ENCODE measurements at places on chromosomes 13 and 19.

GRCh38 chr13:28528848-28529247, 33.9 kb upstream of the FLT1 start:
- no peaks in the 10 kb centered on the region for H3K36me3 ChIP-seq
- peaks cover 18% of the 10 kb centered on the region for H3K4me1 ChIP-seq
- H3K4me3 ChIP-seq, result no peak overlapping the region

DNA sequence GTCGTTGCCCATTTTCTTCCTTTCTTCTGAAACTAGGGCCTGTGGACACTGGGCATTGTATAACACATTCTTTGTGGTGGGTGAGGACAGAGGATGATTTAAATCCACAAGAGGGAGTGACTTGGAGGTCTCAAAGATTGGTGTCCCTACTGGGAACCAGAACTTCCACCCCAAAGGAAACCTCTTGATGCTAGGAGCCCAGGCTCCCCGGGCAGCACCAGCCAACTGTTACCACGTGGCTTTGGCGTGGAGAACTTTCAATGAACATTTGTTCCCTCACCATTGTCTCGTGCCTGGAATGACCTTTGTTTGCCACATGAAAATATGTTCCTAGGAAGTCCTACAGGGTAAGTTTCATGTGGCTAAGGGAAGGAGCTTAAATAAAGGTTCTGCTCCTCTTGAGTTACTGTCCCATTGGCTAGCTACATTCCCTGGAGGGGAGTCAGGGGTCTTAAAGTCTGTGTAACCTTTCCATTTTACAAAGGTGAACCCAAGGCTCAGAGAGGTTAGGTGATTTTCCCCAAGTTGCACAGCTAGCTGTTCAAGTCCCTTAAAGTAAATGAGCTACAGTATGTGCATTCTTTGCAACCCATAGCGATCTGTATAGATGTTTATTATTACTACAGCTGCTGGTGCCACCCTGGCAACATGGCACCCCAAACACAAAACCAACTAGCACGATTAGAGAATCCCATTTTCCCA, 5.0 kb upstream of the CDX2 start:
- no peaks in the 10 kb centered on the region for H3K36me3 ChIP-seq
- H3K4me1 ChIP-seq, result peaks cover 6% of the 10 kb centered on the region
- peaks cover 93% of the 10 kb centered on the region for H3K27me3 ChIP-seq

DNA sequence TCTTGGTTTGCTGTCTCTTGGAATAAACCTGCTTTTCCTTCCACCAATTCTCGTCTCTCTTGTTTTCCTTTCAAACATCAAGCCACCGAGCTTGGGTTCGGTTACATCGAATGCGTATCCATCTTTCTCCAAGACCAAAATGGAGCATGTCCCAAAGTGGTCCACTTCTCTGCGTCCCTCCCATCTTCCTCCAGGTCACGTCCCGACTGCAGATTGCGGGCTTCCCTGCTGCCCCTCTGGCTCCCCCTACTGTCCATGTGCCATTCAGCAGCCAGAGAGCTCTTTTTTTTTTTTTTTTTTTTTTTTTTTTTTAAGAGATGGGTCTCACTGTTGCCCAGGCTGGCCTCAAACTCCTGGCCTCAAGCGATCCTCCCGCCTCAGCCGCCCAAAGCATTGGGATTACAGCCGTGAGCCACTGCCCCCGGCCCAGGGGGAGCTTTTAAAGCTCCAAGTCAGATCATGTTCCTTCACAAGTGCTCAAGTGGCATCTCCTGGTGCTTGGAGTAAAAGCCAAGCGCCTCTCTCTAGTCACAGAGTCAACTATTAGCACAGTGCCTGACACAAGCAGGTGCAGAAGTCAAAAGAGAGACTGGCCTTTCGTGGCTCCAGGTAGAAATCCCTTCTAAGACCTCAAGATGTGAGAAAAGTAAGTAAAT, 10.0 kb downstream of the COL5A3 start:
- H3K36me3 ChIP-seq, result no peaks in the 10 kb centered on the region
- H3K4me1 ChIP-seq, result peaks cover 29% of the 10 kb centered on the region
- DNase-seq, result peak; percentile 52
- H3K27ac ChIP-seq, result no peak overlapping the region

DNA sequence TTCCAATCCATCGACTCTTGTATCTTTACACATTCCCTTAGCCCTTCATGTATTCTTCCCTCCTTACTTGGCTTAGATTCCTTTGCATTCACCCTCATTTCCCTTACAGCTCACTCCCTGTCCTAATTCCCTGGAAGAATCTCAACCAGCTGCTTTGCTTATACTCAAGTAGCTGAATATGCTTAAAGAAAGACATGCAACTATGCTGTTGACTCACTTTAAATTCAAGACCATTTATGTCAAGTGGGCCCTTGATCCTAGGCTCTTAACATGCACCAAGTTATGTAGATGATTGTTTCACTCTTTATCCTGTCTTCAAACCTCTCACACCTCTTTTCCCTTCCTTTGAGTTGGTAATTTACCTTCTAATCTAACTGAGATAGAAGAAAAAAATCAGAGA, 7.4 kb downstream of the CCDC122 start:
- H3K4me1 ChIP-seq, result no peaks in the 10 kb centered on the region
- no peaks in the 10 kb centered on the region for H3K36me3 ChIP-seq
- no peak overlapping the region for H3K27ac ChIP-seq

DNA sequence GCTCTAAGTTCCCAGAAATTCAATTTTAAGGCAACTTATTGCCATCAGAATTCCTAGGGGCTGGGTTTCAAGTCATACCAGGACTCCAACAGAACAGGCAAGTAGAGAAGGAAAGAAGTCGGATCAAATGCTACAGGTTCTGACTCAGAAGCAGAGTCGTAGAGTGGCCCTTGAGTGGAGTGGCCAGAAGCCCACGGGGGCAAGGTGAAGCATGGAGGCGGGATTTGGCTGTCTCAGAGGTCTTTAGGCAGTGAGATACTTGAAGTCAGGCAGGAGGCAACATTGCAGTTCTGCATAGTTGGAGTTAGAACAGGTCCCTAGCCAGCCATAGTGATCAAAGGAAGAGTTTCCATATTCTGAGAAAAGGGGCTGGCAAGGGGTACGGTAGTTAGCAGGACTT, 111.6 kb downstream of the NHLRC3 start:
- no peak overlapping the region for H3K27ac ChIP-seq
- DNase-seq, result no peak
- H3K27me3 ChIP-seq, result no peaks in the 10 kb centered on the region
- H3K36me3 ChIP-seq, result no peaks in the 10 kb centered on the region
- H3K4me3 ChIP-seq, result no peak overlapping the region

GRCh38 chr13:103302676-103303075, 236.5 kb upstream of the SLC10A2 start:
- H3K27ac ChIP-seq, result no peak overlapping the region
- no peaks in the 10 kb centered on the region for H3K4me1 ChIP-seq
- no peak overlapping the region for H3K4me3 ChIP-seq
- H3K27me3 ChIP-seq, result no peaks in the 10 kb centered on the region

GRCh38 chr19:47653856-47654255, 44.9 kb downstream of the BICRA start:
- peaks cover 3% of the 10 kb centered on the region for H3K4me1 ChIP-seq
- H3K4me3 ChIP-seq, result no peak overlapping the region
- DNase-seq, result no peak
- no peak overlapping the region for H3K27ac ChIP-seq
- H3K36me3 ChIP-seq, result peaks cover 28% of the 10 kb centered on the region

GRCh38 chr13:80866921-80867320, 526.0 kb upstream of the SPRY2 start:
- no peak overlapping the region for H3K4me3 ChIP-seq
- H3K4me1 ChIP-seq, result no peaks in the 10 kb centered on the region
- no peaks in the 10 kb centered on the region for H3K27me3 ChIP-seq
- no peak for DNase-seq

DNA sequence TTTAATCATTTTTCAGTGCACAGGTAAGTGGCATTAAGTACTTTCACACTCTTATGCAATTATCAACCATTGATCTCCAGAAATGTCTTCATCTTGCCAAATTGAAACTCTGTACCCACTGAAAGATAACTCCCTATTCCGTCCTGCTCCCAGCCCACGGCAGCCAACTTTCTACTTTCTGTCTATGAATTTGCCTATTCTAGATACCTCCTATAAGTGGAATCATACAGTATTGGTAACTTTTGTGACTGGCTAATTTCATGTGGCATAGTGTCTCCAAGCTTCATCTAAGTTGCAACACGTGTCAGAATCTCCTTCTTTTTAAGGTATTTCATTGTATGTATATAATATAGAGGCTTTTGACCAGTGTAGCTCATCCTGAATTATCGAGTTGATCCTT, 5.7 kb upstream of the CEACAM18 start:
- H3K27me3 ChIP-seq, result peaks cover 8% of the 10 kb centered on the region
- no peak overlapping the region for H3K27ac ChIP-seq
- H3K4me3 ChIP-seq, result no peak overlapping the region

DNA sequence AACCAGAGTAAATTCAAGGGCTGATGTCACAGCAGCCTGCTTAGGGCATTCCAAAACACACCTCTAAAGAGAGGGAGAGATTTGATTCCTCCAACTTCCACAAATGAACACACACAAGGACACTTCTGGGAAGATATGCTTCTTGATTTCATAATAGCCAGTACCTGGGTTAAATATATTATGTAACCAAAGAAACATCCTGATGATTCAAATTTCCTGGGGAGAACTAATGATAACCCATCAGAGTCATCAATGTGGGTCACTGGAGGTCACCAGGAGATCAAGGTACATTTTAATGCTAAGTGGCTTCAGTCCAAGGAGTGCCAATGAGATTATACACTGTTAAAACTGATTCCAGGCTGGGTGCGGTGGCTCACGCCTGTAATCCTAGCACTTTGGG, 54.0 kb upstream of the DOCK9 start:
- H3K4me3 ChIP-seq, result no peak overlapping the region
- no peaks in the 10 kb centered on the region for H3K27me3 ChIP-seq
- DNase-seq, result no peak
- H3K4me1 ChIP-seq, result peaks cover 4% of the 10 kb centered on the region
- H3K36me3 ChIP-seq, result peaks cover 6% of the 10 kb centered on the region

GRCh38 chr13:48976576-48977285, 1.0 kb downstream of the FNDC3A start:
- H3K4me3 ChIP-seq, result peak overlapping the region; percentile 80
- peak overlapping the region; percentile 97 for H3K27ac ChIP-seq
- no peaks in the 10 kb centered on the region for H3K27me3 ChIP-seq
- H3K36me3 ChIP-seq, result no peaks in the 10 kb centered on the region

- no peaks in the 10 kb centered on the region for H3K36me3 ChIP-seq
- no peaks in the 10 kb centered on the region for H3K27me3 ChIP-seq
- no peak overlapping the region for H3K4me3 ChIP-seq
- no peak for DNase-seq
- no peak overlapping the region for H3K27ac ChIP-seq
Observed at GRCh38 chr19:41540041-41540695, 35.8 kb upstream of the CEACAM21 start.

GRCh38 chr19:41811036-41811435, 14.6 kb downstream of the CEACAM3 start:
- H3K36me3 ChIP-seq, result no peaks in the 10 kb centered on the region
- peaks cover 12% of the 10 kb centered on the region for H3K4me1 ChIP-seq
- H3K4me3 ChIP-seq, result no peak overlapping the region
- DNase-seq, result no peak

GRCh38 chr13:48790199-48790598, 136.5 kb downstream of the CYSLTR2 start:
- no peak overlapping the region for H3K27ac ChIP-seq
- no peak overlapping the region for H3K4me3 ChIP-seq
- H3K4me1 ChIP-seq, result no peaks in the 10 kb centered on the region
- H3K36me3 ChIP-seq, result no peaks in the 10 kb centered on the region

GRCh38 chr13:61765181-61765742, 349.6 kb upstream of the PCDH20 start:
- H3K4me1 ChIP-seq, result no peaks in the 10 kb centered on the region
- H3K27ac ChIP-seq, result no peak overlapping the region
- H3K4me3 ChIP-seq, result no peak overlapping the region
- DNase-seq, result no peak

- no peak overlapping the region for H3K27ac ChIP-seq
- no peaks in the 10 kb centered on the region for H3K36me3 ChIP-seq
- DNase-seq, result no peak
- H3K4me3 ChIP-seq, result no peak overlapping the region
- no peaks in the 10 kb centered on the region for H3K4me1 ChIP-seq
Observed at GRCh38 chr13:80469105-80469852, 128.4 kb upstream of the SPRY2 start.

- H3K4me1 ChIP-seq, result no peaks in the 10 kb centered on the region
- no peaks in the 10 kb centered on the region for H3K36me3 ChIP-seq
- H3K27ac ChIP-seq, result no peak overlapping the region
- H3K27me3 ChIP-seq, result peaks cover 8% of the 10 kb centered on the region
- no peak for DNase-seq
Observed at GRCh38 chr13:102915393-102915930, 69.6 kb downstream of the ERCC5 start.

- H3K36me3 ChIP-seq, result peaks cover 16% of the 10 kb centered on the region
- no peak for DNase-seq
- H3K27ac ChIP-seq, result no peak overlapping the region
- H3K27me3 ChIP-seq, result no peaks in the 10 kb centered on the region
Observed at GRCh38 chr19:58268344-58268743, 10.4 kb upstream of the ZNF8 start.

DNA sequence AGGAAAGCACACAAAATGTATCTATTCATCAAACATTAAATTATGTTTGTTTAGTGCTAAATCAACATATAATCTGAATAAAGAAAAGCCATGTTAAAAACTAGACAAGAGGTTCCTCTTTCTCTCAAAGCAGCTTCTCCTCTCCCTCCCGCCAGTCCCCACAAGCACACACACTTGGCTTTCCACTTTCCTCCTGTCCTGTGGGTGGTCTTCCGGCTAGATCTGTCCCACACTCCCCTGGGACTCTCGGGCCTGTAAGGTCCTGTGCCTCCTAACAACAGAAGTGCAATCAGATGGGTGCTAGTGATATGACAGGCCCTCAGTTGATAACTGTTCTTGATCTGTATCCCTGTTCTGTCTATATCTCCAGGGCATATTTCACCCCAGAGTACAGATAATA, 45.6 kb upstream of the RAP2A start:
- H3K4me3 ChIP-seq, result no peak overlapping the region
- H3K4me1 ChIP-seq, result peaks cover 10% of the 10 kb centered on the region
- H3K27me3 ChIP-seq, result no peaks in the 10 kb centered on the region
- no peak for DNase-seq
- H3K36me3 ChIP-seq, result peaks cover 2% of the 10 kb centered on the region
- H3K27ac ChIP-seq, result no peak overlapping the region

- DNase-seq, result no peak
- no peaks in the 10 kb centered on the region for H3K27me3 ChIP-seq
- H3K4me1 ChIP-seq, result peaks cover 26% of the 10 kb centered on the region
- H3K27ac ChIP-seq, result no peak overlapping the region
Observed at GRCh38 chr13:40780822-40781401, 8.5 kb upstream of the SLC25A15 start.

- no peak for DNase-seq
- H3K27ac ChIP-seq, result no peak overlapping the region
- no peaks in the 10 kb centered on the region for H3K36me3 ChIP-seq
- peaks cover 11% of the 10 kb centered on the region for H3K4me1 ChIP-seq
- no peak overlapping the region for H3K4me3 ChIP-seq
- H3K27me3 ChIP-seq, result peaks cover 2% of the 10 kb centered on the region
Observed at GRCh38 chr19:33293255-33294057, 8.9 kb downstream of the CEBPA start.

- no peak for DNase-seq
- no peak overlapping the region for H3K4me3 ChIP-seq
- H3K27ac ChIP-seq, result no peak overlapping the region
- no peaks in the 10 kb centered on the region for H3K36me3 ChIP-seq
- no peaks in the 10 kb centered on the region for H3K27me3 ChIP-seq
Observed at GRCh38 chr13:111361046-111361872, 40.8 kb downstream of the TEX29 start.
